ENCODE measurements at places on chromosomes 11 and 22.
A peak's percentile ranks its signal among the peaks of the same experiment; 100 is the strongest.

DNA sequence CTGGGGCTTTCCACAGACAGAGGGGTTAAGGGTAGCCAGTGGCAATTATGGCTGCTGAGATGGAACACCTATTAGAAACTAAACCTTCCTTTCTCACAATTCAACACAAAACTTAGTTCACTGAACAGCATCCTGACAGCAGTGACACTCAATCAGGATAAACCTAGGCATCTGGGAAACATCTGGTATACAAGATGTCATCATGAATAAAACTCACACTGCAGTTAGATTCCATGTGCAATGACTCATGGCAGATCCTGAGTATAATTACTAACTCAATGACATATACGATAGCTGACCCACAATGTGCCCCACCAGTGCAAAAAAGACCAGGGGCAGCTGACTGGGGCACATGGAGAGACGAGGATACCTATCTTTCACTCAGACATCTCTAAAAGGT, 17.7 kb downstream of the RBFOX2 start:
- DNase-seq: no peak

DNA sequence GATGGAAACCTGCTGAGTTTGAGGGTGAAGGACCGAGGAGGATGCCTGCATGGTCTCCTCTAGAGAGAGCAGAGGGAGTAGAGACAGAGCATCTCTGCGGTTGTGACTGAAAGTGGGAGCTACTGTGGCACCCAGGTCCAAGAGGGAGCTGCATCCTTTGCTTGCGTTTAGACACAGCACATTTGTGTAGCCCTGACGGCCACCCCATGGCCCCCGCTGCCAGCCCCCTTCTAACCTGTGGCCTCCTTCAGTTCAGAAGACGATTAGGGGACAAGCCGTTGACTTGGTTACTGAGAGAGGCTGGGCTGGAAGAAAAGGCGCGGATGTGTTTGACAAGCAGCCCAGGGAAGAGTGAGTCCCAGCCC, 690.9 kb downstream of the BRD1 start:
- DNase-seq: no peak

GRCh38 chr22:26827611-26828010, 170.2 kb downstream of the MIAT start:
- DNase-seq: no peak

- DNase-seq: peak; percentile 9
Observed at GRCh38 chr11:91707652-91708482, 516.8 kb upstream of the FAT3 start.

All from hepatocyte (in vitro differentiated cells).